Fibroblast of mammary gland (primary cell): ENCODE measurements at places on chromosomes 13 and 19.

GRCh38 chr13:62251734-62252133 lies 836.1 kb upstream of the PCDH20 start:
- DNase-seq = no peak

DNA sequence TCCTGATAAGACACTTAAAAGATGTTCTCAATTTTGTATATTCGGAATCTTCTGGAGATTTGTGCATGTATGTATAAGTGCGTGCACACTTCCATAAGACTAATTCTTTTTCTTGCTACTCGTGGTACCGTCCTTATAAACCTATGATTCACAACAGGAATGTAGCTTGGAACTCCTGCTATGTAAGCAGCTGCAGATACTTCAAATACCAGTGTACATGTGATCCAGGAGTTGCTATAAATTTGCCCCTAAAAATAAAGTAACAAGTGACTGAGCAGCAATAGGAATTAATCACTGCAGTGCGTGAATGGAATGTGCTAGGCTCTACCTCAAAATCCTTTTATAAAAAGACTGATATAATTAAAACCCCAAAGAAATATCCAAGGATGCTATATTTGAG lies 214.9 kb downstream of the KLF5 start:
- DNase-seq = peak; percentile 20

DNA sequence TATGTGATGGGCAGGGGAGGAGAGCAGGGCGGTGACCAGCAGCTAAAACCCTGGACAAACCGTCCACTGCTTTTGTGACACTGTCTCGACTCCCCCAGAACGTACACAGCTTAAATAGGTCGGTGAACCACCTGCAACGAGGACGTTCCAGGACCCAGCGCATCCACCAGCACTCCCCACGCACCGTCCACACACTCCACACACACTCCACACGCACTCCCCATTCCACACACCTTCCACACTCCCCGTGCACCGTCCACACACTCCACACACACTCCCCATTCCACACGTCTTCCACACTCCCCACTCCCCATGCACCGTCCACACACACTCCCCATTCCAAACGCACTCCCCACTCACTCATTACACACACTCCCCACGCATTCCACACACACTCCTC lies 38.3 kb upstream of the C13orf46 start:
- no peak for DNase-seq

GRCh38 chr13:36919833-36920615 lies at the start of gene SMAD9:
SMAD9 (minus strand) TSS chr13:36920238; CDS start chr13:36879689, 40,549 bp downstream.
- DNase-seq = peak; percentile 63

GRCh38 chr19:5957170-5957569 lies 20.8 kb downstream of the RANBP3 start:
- DNase-seq = peak; percentile 37

DNA sequence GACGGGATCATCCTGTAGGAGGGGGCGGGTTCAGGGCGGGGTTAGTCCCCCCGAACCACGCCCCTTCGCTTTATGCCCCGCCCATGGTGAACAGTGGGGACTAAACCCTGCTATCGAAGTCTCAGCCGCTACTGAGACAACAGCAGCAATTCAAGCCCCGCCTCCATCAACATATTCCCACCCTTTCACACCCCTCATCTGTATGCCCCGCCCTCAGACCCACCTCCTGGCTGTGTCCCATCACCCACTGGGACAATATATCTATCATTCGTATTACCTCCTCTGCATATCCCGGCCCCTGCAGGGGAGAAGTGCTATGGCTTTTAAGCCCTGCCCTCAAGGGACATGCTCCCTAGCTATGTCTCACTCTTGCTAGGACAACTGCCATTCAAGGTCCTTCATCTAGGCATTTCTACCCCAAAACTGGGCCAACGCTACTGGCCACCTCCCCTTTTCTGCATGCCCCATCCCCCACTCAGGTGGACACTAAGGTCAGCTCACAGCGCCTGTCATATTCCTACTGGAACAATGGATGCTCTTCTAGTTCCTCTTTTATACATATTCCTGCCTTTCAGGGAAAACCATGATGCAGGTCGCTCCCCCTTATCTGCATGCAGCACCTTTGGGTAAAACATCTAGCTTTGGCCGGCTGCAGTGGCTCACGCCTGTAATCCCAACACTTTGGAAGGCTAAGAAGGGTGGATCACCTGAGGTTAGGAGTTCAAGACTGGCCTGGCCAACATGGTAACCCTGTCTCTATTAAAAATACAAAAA lies 11.9 kb downstream of the LRFN1 start:
- no peak for DNase-seq

DNA sequence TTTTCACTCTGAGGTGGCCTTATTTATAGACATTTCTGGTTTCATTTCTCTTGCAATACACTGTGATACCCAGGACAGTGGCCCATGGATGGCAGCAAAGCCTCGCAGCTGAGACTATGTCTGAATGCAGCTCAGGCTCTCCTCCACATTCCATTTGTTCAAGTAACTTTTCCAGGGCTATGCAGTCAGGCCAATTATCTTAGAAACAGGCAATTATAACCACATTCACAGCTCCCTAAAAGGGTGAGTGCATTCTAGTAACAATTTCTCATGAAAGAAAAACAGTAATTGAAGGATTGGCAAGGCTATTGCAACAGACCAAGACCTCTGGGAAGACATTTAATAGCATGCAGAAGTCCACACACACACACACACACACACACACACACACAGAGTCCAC lies 264.0 kb downstream of the TBC1D4 start:
- DNase-seq = peak; percentile 40

- DNase-seq = peak; percentile 99
Observed at GRCh38 chr13:44237276-44237767, 136.3 kb upstream of the SERP2 start.

DNA sequence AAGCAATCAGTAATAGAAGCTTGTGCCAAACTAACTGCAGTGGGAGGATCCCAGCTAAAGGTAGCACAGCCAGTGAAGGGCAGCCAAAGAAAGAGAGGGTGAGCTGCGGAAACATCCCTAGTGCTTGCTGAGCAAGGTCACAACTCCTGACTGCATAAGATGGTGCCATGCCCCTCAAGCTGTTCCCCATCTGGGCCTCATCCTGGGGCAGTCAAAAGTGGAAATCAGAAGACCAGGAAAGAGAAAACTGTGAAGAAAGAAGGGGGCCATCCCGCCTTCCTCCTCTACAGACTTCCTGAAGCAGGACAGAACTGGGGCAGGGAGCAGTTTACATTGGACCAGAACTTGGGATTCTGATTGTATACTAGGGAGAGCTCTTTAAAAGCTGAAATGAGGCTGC lies 159.2 kb downstream of the TNFSF13B start:
- DNase-seq = no peak

GRCh38 chr13:79245937-79246577 lies 160.0 kb downstream of the RBM26 start:
- no peak for DNase-seq

- DNase-seq = no peak
Observed at GRCh38 chr13:53490752-53491151, 462.1 kb downstream of the OLFM4 start.

- DNase-seq = peak; percentile 98
Observed at GRCh38 chr19:46288896-46289588, 7.8 kb upstream of the HIF3A start.

DNA sequence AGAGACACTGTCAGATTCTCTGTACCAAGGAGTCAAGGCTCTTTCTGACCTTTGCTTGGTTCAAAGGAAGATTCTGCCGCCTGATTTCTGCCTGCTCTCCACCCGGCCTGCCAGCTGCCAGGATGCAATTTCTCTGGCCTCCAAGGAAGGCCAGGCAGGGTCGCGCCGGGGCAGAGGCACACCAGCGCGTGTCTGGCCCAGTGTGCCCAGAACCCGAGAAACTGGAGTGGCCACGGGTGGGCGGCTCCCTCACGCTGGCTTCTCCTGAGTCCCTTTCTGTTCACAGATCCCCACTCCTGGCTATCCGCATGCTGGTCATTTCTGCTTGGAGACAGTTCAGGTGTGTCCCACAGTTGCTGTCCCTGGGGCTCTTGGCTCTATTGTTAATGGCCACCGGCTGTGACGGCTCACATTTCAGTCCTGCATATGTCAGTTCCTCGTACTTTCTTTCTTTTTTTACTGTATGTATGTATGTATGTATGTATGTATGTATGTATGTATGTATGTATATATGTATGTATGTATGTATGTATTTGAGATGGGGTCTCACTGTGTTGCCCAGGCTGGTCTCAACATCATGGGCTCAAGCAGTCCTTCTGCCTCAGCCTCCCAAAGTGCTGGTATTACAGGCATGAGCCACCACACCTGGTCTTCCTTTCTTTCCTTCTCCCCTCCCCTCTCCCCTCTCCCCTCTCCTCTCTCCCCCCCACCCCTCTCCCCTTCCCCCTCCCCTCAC lies 16.9 kb downstream of the TMPRSS9 start:
- no peak for DNase-seq

GRCh38 chr19:55472463-55472862 lies 4.0 kb upstream of the ZNF628 start:
- DNase-seq = peak; percentile 79

- no peak for DNase-seq
Observed at GRCh38 chr19:4012975-4013634, 5.6 kb downstream of the PIAS4 start.

DNA sequence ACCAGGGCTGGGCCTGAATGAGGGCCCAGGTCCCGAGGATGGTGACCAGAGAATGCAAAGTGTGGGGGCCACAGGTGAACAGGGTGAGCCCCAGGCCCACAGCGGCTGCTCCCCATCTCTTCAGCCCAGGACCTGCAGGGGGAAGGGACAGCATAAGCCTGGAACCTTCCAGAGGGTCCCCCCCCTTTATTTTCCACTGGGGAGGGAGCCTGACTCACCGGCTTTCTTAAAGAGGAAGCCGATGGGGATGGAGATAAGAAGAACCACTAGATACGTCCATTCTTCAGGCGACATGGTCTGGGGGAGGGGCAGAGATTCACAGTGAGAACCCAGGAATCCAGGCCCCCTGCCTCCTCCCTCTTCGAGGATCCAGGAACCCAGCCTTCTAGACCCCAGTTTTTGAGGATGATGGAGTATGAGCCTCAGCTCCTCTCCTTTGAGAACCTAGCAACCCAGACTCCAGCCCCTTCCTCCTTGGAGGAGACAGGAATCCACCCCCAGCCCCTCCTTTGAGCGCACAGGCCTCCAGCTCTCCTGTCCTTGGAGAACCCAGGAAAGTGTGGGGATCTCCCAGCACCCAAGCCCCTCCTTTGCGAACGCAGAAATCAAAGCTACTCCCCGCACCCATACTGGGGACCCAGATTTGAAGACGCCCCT lies 1.0 kb downstream of the MBOAT7 start:
- DNase-seq = peak; percentile 30

GRCh38 chr19:38559428-38560401 lies 58.0 kb downstream of the MAP4K1 start:
- DNase-seq = no peak

- DNase-seq = no peak
Observed at GRCh38 chr13:58655086-58655485, 1023.5 kb downstream of the PCDH17 start.

GRCh38 chr19:48645620-48646000 lies 377 bp downstream of the CA11 start:
- no peak for DNase-seq

DNA sequence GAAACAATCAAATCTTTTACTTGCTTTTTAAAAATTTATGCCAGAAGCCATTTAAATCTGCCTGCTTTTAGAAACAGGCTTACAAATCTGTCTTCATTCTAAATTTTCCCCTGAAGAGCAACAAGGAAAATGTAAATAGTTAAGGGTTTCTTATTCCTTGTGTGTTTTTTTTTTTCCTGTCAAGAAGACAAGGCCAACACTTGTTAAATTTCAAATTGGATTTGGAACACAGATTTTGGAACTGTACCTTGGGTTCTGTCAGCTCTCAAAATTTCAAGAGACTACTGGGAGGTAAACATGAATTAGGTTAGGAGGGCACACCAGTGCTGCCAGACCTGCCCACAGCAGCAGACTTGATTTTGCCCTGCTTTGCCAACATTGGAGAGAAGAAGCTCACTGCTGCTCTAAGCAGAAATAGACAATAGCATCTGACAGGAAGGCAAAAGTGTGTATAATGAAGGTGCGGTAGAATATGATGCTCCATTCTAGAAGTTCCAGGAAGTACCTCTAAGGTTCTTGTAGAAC lies 121.7 kb downstream of the NHLRC3 start:
- DNase-seq = no peak

DNA sequence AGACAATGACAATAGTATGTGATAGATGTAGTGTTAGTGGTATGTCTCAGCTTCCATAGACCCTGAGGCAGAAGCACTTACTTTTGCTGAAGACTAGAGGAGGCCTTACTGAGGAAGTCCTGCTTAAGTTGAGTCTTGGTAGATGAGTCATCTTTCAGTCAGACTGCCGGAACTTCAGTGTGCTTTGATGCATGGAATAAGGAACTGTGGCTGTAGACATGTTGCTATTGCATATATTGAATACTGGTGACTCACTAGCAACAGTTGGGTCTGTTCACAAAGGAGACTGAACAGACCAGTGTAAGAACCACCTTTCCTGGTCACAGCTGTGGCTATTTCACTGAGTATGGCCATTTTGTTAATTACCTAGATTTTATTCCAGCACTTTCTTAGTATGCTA lies 1000.6 kb downstream of the OLFM4 start:
- DNase-seq = no peak

- DNase-seq = no peak
Observed at GRCh38 chr19:8109890-8110662, 39.3 kb downstream of the FBN3 start.

DNA sequence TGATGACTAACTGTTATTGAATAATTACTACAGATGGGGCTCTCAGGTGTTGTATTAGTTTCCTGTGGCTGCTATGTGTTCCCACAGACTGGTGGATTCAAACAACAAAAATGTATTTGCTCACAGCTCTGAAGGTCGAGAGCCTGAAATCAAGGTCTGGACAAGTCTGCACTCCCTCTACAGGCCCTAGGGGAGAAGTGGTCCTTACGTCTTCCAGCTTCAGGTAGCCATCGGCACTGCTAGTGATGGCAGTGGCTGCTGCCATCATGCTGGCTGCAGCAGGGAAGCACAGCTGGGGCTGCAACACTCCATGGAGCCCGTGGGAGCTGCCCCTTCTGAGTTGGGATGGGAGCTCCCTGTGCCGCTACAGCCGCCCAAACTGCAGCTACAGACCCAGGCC lies 1.9 kb downstream of the TEX26 start:
- DNase-seq = no peak

GRCh38 chr19:16888629-16889365 lies at the start of gene F2RL3:
F2RL3 (plus strand) TSS chr19:16888999; CDS start chr19:16889190, 191 bp downstream.
- no peak for DNase-seq

GRCh38 chr19:2957160-2957559 lies 12.4 kb upstream of the ZNF77 start:
- DNase-seq = no peak
